Fibroblast of skin of left biceps (primary cell): ENCODE measurements at places on chromosomes 5 and 9.

GRCh38 chr5:72494623-72495124 is 12.5 kb downstream of the ZNF366 start:
- no peak for DNase-seq

DNA sequence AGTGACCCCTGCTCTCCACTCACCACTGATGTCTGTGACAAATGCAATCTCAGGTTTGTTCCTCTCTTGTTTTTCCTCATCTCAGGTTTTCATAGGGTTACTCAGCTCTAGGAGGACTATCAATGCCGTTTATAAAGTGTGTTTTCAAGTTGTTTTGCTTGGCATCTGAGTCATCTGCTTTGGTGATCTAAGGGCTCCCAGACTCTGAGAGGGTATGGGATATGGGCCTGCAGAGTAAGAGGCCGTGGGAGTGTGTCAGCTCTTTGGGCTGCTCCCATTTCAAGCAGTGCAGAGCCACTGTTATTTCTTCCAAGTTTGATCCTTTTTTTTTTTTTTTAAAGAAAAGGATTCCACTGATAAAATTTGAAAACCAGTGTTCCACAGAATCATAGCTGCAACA is 46.3 kb downstream of the NNT start:
- no peak for DNase-seq

- no peak for DNase-seq
Observed at GRCh38 chr9:96509848-96510247, 59.9 kb downstream of the HABP4 start.

DNA sequence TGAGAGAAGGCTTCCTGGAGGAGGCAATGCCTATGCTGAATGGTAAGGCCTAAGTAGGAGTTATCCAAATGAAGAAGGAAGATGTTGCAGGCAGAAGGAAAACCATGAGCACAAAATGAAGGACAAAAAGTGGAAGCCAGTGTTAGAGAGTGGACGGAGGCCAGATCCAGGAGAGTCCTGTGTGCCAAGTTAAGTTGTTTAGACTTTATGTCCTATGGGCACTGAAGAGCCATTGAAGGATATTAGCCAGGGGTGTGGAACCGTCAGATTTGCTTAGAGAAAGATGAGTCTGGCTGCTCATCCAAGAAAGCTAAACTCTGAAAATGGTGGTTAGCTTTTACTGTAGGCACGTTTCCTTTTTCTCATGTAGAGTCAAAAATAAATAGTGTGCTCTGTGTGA is 254.7 kb downstream of the ADAMTSL1 start:
- DNase-seq, result no peak

GRCh38 chr5:168291342-168291963 is at the start of gene WWC1:
WWC1 (plus strand) TSS chr5:168291645; CDS start chr5:168292153, 508 bp downstream.
- no peak for DNase-seq

GRCh38 chr5:91281401-91281800 is 101.7 kb downstream of the ARRDC3 start:
- no peak for DNase-seq

DNA sequence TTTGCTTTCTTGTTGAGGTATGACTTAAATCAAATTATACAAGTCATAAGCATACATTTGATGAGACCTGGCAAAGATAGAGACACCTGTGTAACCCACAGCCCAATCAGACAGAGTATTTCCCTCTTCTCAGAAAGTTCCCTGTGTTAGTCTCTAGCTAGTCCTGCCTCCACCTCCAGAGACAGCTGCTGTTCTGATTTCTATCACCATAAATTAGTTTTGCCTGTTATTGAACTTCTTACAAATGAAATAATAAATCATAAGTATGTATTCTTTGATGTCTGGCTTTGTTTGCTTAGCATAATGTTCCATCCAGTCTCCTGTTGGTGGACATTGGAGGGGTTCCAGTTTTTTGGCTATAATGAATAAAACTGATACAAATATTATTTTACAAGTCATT is 194.5 kb downstream of the ICE1 start:
- DNase-seq, result no peak

DNA sequence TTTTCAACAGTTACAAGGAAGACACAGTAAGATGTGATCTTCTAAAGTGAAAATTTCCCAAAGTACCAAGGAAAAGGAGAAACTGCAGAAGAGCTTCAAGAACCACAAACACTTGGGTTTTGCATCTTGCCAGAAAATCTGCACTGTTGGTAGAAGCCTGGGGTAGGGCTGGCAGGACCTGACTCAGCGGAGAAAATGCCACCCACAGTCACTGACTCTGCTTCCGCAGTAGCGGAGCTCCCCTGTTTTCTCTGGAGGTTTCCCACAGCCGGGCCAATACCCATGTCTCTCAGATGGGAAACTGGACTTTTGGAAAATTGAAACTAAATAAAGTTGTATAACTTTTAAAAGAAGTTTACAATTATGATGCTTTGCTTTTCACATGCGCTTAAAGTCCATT is 104.2 kb downstream of the MEF2C start:
- no peak for DNase-seq

GRCh38 chr9:126534431-126535186 is 79.1 kb upstream of the LMX1B start:
- DNase-seq, result no peak

DNA sequence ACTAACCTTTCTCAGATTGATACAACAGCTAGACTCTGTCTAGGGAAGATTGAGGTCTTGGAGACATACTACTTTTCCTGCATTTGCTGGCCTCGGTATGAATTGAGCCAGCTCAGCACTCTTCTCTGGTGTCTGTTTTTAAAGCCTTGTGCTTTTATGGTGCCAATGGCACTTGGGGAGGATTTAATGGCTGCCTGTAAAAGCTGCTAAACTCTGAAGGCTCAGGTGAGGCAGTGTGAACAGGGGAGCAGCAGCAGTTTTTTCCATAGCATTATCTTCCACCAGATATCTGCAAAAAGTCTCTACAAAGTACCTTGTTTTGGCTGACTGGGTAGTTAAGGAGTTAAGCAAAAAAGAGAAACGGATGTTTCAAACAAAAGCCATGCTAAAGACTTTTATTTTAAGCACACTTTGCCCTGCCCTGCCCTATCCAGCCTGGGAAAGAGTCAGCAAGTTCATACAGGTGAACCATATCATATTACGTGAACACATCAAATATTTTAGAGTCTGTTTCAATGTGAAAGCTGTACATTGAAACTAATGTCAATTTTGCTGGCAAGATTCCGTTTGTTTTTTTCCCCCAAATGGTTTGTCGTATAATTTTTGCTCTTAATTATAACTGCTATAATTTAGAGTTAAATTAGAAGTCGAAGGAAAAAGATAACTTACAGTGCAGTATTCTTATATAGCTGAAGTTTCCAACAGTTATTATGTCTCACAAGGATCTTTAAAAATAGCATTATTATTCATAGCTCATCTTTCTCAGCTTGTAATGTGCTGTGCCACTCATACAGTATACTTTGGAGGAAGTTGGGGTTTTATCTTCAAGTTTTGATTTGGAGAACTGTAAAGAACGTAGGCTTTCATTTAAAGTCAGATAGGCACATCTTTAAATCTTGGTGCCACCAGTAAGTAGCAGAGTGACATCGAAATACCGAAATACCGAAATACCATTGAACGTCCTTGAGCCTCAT is 424.1 kb upstream of the CD180 start:
- no peak for DNase-seq

GRCh38 chr9:2833096-2833495 is 10.8 kb downstream of the PUM3 start:
- no peak for DNase-seq

DNA sequence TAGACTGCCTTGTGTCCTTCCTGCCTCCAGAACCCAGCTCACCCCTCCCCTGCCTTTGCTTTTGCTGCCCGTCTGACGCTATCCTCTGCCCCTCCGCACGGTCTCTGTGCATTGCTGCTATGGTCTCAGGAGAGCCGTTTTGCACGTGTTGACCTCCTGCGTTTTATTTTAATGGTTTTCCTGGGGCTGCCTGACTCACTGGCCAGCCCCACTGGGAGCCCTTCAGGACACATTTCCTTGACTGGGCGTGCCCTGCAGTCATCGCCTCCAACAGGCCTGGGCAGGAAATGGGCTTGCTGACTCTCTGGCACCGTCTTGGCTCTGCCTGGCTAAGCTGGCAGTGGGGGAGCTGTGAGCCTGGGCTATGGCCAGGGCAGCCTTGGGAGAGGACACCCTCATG is 17.9 kb upstream of the ASS1 start:
- no peak for DNase-seq

DNA sequence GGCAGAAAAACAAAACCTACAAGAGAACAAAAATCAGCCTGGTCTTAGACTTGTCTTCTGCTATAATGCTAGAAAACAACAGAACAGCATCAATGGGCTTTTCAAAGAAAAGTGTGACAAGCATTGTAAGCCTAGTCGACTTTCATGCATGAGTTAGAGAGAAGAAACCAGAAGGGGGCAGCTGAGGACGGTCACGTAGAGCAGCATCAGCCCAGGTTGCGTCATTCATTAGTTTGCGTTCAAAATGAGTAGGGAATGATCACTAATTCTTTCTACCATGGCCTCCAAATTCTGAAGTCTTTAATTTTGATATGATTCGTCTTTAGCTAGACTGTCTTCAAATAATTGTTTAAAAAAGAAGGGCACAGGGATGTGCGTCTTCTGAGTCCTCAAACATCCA is 4.7 kb upstream of the ISCA1 start:
- peak; percentile 31 for DNase-seq

DNA sequence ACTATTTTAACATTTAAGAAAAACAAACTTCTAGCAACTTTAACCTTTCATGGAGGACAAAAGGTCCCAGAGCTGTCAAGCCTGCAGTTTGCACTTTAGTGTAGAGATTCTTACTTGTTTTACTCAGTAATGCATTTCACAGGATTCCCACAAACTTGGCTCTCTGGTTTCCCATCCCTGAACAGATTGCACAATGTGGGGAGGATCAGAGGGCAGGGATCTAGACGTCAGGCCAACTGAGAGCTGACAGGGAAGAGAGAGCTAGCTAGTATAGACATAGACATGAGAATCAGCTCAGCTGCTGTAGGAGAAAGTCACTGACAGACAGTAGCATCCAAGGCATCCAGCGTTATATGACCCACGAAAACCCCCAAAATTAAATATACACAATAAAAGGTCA is 20.9 kb upstream of the BNIP1 start:
- DNase-seq, result no peak

DNA sequence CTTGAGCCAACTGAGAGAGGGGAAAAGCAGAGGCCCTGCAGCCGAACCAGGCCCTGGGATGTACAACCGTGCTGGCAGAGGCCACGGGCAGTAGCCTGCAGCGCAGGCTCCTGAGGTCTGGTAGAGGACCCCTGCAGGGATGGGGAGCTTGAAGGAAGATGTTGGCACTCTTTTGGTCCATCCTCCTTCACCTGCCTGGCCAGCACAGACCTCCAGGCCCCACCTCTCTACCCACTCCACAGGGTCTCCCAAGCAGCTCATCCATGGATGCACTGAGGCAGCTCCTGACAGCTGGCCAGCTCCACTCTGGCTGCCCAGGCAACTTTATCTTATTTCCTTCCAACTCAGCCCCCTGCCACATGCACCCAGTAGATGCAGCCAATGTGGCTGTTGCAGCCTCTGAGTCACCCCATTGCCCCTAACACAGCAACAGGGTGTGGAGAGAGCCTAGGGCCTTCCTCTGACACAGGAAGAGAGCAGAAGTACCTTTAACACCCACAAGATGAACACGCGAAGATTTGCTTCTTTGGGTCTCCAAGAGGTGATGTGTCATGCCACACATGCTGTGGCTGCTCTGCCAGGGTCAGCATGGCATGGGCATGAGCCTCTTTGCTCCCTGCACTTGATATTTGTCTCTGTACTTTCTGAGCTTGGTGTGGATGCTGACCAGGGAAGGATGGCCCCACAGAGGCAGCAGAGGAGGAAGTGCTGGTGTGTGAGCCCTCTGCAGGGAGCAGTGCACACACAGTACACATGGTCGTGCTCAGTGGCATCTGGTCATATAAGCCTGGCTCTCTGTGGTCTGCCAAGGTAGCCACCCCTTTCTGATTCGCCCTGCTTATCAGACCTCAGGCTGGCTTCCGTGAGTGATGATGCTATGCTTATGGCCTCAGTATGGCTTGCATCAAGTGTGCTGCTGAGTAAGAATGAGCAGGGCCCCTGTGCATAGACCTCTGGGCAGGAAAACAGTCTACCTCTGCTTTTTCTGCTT is 117.2 kb downstream of the NRG2 start:
- no peak for DNase-seq

GRCh38 chr5:168151041-168151440 is 140.4 kb upstream of the WWC1 start:
- no peak for DNase-seq

DNA sequence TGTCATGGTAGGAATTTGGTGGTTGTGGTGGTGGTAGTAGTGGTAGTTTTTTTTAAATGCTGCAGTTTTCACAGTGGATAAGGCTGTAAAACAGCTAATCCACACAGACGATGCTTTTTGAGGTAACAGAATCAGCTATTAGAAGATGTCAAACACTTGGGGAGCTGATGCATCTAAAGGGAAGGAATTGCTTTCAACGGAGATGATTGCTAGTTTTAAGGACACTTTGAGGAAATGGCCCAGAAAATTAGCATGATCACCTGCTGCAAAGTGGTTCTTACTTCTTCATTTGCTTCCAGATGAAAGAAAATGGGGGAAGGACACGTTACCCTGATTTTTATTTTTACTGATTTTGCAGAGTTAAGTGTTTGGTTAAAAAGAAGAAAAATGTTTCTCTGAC is 178.2 kb upstream of the ATP10B start:
- no peak for DNase-seq

DNA sequence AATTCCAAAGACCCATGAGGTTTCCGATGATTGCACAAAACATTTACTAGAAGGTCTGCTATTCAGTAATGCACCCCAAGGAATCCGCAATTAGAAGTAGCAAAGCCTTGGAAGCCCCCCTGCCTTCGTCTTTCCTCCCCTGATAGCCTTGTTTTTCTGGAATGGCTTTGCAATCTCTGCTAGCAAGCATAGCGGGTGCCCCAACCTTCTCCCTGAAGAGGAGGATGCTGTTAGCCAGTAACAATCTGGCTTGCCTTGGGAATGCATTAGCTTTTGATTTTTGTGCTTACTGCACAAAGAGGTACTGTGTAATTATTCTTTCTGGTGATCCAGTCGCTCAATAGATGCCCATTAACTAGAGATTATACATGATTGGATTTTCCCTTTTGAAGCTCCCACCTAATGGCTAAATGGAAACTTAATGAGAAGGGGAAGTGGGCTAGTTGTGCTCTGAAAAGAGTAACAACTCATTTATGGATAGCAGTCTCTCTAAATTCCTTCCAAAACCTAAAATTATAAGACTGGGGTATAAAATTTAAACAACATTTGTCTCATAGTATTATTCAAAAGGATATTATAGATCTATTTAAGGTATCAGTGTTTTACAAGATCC is 91.6 kb downstream of the FBXW11 start:
- no peak for DNase-seq

DNA sequence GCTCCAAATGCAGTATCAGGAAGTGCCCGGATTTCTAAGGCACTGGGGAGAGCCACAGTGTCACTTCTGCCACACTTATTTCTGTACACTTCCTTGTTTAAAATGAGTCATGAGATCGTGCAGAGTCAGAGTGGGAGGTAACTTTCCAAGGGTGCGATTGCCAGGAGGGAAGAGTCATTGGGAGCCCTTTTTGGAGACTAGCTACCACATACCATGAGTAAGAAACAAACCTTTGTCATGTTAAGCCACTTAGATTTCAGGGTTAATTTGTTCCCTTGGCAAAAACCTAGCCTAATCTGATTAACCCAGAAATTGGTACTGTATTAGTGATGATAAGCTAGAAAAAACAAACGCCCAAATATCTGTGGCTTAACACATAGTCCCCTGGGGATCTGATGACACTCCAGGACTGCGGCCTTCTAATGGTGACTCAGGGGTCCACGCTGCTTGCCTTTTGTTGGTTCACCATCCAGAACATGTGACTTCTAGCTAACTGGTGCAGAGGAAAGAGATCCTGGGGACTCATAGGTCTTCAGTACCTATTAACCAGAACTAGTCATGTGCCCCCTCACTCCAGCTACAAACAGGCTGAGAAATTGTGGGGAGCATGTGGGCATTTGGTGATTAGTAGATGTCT is 48.6 kb upstream of the TLE1 start:
- peak; percentile 45 for DNase-seq
